ENCODE measurements at places on chromosomes 5 and 9. TPM values are rescaled to one million over a fixed set of nuclear protein-coding genes. Genes with fewer than 3 reads are reported as not detected.

The AP3B1 gene
- 19.2 TPM for polyA plus RNA-seq

The FRRS1L gene
- polyA plus RNA-seq: not detected

The ITK gene
- 38.5 TPM for polyA plus RNA-seq

The GABRP gene
- polyA plus RNA-seq: not detected

The PFN3 gene
- polyA plus RNA-seq: not detected

The SPINK7 gene
- not detected for polyA plus RNA-seq

The SLC1A1 gene
- not detected for polyA plus RNA-seq

The ZFP37 gene
- 0.80 TPM for polyA plus RNA-seq

The ARHGEF37 gene
- not detected for polyA plus RNA-seq

The C1QTNF2 gene
- not detected for polyA plus RNA-seq

The IRX4 gene
- not detected for polyA plus RNA-seq

The HAND1 gene
- not detected for polyA plus RNA-seq

The HMMR gene
- polyA plus RNA-seq: not detected

The SLC34A1 gene
- polyA plus RNA-seq: 0.26 TPM

The RAB3C gene
- polyA plus RNA-seq: not detected

The ROPN1L gene
- polyA plus RNA-seq: 4.3 TPM

Measured in immature natural killer cell (primary cell).